Activated T-cell treated with anti-CD3 and anti-CD28 coated beads, Interleukin-2, amount 50 U/mL, for 48 hours (primary cell): ENCODE measurements at places on chromosomes 11 and 22.
A peak's percentile ranks its signal among the peaks of the same experiment; 100 is the strongest.

DNA sequence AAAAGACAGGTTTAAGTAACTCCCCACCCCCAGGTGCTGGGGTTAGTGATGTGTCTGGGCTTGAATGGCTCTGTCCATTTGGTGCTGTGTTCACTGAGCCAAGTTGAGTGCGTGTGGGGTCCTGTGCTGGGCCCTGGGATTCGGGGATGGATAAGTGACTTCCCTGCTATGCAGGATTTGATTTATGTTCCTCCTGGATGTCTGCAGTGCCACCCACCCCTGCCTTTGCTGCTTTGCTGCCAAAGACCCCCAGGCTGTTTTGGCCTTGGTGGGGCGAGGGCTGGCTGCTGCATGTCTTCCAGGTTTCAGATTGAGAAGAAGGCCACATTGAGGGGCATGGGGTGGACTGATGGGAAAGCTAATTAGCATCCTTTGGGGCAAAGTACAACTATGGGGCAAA lies 77.9 kb upstream of the PARVG start:
- no peak for DNase-seq

GRCh38 chr11:1515082-1516060 lies 28.8 kb upstream of the MOB2 start:
- DNase-seq, result peak; percentile 87

DNA sequence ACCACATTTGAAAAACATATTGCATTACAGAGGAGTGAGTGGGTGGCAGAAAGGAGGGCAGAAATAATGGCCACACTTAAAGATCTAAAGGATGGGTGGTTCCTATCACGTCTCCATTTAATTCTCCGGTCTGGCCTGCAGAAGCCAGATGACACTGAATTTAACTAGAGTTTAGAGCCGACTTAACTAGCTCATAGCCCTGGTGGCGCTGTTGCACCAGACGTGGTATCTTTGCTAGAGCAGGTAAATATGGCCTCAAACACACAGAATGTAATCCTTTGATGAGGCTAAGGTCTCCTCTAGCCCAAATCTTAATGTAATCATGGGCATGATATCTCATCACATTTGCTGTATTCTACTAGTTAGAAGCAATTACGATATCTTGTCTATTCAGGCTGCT lies 51.5 kb upstream of the GAL start:
- DNase-seq, result peak; percentile 41

DNA sequence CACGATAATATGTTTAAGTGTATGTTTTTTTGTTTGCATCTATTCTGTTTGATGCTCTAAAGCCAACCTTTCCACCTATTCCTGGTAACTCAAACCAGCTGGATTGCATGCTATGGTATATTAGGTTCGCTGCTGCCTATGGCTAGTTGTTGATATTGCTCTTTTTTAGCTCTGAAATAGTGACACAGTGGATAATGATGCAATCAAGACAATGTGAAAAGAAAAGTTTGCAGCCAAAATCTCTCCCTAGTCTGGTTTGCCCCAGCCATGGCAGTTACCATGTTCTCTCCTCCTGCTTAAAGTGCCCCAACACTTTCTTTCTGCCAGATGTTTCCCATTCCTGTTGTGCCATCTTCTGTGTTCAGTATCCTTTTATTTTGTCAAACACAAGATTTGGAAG lies 269.7 kb downstream of the DYNC2H1 start:
- DNase-seq, result no peak

DNA sequence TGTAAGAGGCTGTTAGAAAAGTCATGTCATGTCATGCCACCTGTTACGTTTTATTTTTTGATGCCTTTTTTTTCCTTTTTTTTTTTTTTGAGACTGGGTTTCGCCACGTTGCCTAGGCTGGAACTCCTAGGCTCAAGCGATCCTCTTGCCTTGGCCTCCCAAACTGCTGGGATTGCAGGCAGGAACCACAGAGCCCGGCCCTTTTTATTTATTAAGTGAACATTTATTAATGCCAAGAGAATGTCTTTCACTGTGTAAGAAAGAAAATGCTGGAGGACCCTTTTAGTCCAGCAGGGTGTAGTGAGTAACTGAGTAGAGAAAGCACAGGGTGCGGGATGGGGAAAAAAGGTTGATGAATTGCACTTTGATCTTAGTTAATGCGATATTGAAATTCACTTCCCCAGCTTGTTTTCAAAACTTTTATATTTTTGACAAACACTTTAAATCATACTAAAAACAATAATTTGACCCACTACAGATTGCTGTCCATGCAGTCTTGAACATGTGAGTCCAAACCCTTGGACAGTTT lies 2.3 kb upstream of the XBP1 start:
- DNase-seq, result no peak

GRCh38 chr22:50360578-50360977 lies 17.5 kb downstream of the PPP6R2 start:
- DNase-seq, result no peak

- no peak for DNase-seq
Observed at GRCh38 chr22:50025993-50026392, 13.4 kb upstream of the IL17REL start.

DNA sequence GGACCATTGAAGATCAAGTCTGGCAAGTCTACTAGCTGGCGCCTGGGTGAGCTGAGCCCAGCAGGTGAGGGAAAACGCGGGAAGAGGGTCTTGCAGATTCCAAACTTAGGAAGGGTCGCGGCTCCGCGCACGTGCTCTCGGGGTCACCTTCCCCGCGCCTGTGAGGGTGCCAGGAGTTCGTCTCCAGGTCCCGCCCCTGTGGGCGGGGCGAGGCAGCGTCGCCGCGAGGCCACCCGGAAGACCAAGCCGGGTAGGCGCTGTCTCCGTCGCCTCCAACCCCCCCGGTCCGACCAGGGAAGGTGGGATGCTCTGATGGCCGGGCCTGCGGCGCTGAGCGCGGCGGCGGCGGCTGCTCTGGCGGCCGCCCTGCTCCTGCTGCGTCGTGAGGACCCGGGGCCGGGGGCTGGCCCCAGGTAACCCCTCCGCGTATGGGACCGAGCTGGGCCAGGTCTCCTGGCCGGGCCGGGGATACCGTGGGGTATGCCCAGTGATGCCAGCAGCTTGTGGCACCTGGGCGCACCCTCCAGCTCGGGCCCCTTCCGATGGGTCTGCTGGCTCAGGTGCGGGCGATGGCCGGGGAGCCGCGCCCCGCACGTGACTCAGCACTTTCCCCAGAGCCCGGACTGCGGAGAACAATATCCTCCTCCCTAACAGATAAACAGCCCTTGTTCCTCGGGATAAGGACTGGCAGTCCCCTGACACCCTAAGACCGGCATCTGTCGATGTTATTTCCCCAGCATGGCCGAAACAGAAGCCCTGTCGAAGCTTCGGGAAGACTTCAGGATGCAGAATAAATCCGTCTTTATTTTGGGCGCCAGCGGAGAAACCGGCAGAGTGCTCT lies at the start of gene HTATIP2:
Gene HTATIP2, plus strand, starts transcription at position 215 of the 841 bp plus-strand sequence. Its CDS starts 524 bp downstream, at position 739.
- peak; percentile 81 for DNase-seq

- DNase-seq, result no peak
Observed at GRCh38 chr11:130146796-130147195, 12.8 kb upstream of the ST14 start.

DNA sequence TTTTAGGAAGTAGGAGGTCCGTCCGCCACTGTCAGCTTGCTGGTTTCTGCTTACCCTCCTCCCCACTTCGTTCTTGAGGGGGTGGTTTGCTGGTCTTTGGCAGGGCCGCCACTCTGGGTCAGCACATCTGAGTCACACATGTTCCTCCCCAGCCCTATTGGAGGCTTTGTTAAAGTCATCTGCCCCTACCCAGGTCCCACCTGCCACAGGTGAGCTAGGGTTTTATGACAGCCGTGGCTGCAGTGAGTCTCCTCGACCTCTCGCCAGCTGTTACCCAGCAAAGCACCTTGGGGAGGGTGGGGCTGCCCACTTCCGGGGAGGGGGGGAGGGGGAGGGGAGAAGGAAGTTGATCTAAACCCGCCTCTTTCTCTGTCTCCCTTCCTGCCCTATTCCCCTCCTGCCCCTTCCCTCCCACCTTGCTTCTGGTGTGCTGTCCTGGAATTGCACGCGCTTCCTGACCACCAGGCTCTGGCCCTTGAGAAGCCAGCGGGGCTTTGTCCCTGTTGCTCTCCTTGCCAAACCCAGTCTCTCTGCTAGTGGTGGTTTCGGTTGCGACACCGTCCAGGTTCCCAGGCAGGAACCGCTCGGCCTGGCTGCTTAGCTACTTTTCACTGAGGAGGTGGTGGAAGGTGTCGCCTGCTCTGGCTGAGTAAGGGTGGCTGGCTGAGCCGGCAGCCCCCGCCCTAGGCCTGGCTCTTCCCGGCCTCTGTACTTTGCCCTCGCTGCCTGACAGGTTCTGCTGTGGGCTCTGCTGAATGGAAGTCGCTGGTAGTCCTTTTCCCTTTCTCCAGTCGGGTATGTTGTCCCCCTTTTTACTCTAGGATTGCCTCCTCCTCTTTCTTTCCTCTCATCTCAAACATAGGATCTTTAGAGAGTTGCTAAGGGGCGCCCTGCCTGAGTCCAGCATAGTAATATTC lies 28.5 kb downstream of the RCOR2 start:
- DNase-seq, result peak; percentile 75

GRCh38 chr22:38437416-38437815 lies 17.6 kb downstream of the KCNJ4 start:
- DNase-seq, result no peak

GRCh38 chr11:34732831-34733230 lies 111.9 kb downstream of the EHF start:
- no peak for DNase-seq

DNA sequence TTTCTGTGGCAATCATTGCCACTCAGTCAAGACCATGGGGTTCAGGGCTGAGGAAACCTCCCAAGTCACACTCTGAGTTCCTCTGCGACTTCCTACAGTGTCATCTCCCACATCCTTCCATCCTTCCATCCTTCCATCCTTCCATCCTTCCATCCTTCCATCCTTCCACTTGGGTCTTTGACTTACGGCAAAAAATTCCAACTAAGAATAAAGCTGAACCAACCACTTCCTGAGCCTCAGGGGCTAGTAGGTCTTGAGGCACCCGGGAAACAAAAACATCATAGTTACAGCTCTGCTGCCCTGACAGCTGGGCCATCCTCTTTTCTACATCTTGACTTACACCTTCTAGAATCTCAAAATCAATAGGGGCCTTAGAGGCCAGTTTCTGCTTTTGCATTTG lies 32.1 kb downstream of the EHF start:
- DNase-seq, result no peak

DNA sequence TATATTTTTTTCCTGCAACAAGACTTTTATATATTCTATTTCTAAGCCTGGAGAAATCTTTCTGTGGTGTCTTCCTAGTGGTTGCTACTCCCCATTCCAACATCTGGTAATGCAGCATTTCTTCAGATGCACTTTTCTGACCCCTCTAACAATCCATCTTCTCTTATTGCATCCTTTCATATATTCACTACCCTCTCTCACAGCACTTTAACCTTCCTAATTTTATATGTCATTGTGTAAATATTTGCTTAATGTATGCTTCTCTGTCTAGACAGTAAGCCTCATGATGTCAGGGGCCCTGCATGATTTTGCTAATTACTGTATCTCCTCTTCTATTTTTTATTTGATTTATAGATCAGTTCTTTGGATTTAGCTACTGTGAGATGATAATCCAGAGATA lies 701.6 kb downstream of the KCNA4 start:
- DNase-seq, result no peak

DNA sequence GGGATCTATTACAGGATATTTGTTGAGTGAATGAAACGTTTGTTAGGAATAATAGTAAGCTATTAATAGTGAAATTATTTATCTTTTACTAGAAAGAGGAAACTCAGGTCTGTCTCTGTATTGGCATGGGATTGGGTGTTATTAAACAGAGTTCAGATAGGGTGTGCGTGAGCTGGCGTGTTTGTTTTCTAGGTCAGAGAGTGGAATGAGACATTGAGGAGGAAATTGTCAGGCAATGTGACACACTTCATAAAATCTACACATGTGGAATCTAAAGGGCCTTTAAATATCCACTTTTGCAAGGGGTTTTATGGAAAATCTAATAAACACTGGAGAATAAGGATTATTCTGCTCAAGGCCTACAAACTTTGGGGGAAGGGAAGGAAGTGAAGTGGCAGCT lies 552.9 kb downstream of the NTM start:
- no peak for DNase-seq

GRCh38 chr11:112834277-112834755 lies 126.9 kb upstream of the NCAM1 start:
- DNase-seq, result no peak

- DNase-seq, result no peak
Observed at GRCh38 chr11:115286614-115287013, 217.6 kb downstream of the CADM1 start.

DNA sequence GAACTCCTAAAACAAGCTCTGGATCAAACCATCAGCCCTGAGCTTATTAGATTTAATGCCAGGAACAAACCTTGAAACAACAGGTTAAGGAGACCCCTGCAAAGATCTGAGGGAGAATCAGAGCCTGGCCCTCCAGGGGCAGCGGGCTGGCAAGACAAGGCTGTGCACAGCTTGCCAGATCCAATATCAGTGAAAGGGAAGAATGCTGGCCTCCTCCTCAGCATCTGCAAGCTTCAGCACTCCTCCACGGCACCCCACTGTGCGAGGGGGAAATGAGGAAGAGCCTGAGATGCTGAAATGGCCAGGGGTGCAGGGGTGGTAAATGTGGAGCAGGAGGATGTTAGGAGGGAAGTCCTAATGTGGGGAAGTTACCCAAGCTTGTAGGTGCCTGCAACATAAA lies 167.0 kb downstream of the TENM4 start:
- DNase-seq, result no peak

GRCh38 chr22:41608386-41608785 lies 12.5 kb downstream of the DESI1 start:
- no peak for DNase-seq

- DNase-seq, result peak; percentile 92
Observed at GRCh38 chr11:1572197-1573076, at the start of gene DUSP8. TSS of gene DUSP8 (minus strand) at chr11:1572271. CDS start at chr11:1565826, 6,445 bp downstream.

GRCh38 chr22:27075028-27075678 lies 417.8 kb downstream of the MIAT start:
- DNase-seq, result no peak

DNA sequence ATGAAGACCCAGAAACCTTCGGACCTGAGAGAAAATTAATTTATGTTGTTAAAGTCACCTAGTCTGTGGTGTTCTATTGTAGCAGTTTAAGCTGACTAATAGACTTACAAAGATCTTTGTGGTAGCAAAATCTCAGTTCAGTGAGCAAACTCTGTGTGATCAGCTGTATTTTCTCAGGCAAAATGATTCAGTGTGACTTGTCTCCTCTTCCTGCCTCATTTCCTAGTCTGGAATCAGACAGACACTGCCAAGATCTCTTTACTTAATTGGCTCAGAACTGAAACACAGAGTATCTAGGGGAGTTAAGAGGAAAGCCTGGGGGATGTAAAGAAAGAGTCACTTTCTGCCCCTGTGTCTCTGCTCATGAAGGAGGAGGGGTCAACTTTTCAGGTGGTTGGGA lies 564.7 kb downstream of the KCNA4 start:
- no peak for DNase-seq
